CD4-positive, alpha-beta T cell treated with Interleukin-2 at 100 ng/mL for 4 hours (primary cell): ENCODE measurements at places on chromosomes 11 and 22.

DNA sequence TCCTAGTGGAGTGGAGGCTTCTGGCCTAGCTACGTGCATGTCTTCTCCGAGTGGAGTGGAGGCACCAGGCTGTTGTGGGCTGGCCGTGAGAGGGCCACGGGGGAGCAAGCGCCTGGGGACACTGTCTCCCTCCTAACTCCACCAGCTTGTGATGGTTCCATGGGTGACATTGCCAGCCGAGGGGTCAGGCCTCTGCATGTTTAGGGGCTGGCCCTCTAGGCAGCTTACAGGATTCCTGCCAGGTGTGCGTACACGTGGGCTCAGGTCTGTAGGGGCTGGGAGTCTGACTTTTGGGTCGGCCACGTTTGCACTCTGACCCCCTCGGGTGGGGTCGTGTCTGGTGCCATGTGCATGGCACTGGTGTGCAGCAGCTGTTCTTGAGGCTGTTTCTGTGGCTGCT lies 31.6 kb downstream of the TBC1D22A start:
- no peak for DNase-seq

DNA sequence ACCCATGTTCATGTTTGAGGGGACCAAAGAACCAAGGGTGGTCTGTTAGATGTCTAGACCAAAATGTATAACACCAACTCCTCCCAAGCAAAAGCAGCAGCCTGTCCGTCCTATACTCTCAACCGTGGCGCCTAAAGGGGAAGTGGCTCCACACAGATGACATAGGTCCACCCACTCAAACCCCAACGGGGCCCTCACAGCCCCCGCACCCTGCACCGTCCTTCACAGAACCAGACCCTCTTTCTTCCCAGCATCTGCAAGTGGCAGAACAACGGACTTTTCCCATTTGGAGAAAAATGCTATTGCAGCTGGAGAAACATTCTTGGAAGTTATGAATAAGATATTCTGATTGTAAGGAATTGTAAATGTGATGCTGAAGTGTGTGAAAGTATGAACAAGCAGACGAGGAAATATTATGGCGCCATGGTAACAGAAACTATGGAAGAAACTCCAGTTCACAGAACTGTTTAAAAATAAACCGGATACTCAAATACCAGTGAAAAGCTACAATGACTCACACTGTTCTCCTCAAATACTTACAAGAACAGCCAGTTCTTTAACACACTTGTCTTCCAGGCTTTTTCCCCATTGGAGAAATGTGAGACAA lies 76.5 kb upstream of the ARFGAP3 start:
- peak; percentile 49 for DNase-seq

- DNase-seq, result no peak
These were observed 82.8 kb upstream of the OR5AK2 start for GRCh38 chr11:56905936-56906335.

DNA sequence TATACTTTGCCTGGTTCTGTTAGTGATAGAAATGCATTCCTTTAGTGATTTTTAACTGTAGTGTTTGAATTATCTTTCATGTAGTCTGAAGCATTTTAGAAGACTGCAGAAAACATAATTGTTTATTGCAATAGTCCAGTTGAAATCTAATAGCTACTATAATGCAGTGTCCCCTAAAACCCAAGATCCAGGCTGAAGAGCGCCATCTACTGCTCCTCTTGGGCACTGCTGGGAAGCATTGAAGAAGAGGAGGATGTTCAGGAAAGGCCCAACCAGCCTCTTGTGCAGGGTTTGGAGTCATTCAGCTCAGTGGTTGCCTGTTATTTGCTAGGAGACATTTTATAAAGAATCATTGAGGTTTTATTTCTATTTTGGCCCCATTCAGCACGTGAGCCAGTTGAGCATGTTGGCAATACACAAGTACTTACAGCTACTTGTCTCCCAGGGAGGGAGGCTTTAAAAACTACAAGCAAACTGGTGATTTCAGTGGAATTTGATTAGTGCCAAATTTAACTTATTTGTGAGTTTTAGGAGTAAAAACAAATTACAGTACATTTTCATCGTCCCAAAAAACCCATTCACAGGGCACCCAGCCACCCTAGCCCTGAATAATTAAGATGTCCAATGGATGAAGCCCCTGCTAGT lies 74.9 kb upstream of the HORMAD2 start:
- peak; percentile 57 for DNase-seq

DNA sequence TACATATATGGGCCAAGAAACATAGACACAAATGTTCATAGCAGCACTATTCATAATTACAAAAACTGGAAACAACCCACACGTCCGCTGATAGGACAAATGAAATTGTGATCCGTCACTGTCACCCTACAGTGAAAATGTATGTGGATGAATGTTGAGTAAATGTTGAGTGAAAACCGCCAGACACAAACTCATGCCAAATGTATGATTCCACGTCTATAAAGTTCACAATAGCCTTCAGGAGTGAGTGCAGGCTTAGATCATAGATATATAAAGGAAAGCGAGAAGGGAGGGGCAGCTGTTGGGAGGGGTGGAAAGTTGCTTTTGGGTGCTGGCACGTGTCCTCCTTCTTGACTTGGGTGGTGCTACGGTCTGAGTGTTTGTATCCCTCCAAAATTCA lies 33.6 kb downstream of the DBX1 start:
- no peak for DNase-seq

DNA sequence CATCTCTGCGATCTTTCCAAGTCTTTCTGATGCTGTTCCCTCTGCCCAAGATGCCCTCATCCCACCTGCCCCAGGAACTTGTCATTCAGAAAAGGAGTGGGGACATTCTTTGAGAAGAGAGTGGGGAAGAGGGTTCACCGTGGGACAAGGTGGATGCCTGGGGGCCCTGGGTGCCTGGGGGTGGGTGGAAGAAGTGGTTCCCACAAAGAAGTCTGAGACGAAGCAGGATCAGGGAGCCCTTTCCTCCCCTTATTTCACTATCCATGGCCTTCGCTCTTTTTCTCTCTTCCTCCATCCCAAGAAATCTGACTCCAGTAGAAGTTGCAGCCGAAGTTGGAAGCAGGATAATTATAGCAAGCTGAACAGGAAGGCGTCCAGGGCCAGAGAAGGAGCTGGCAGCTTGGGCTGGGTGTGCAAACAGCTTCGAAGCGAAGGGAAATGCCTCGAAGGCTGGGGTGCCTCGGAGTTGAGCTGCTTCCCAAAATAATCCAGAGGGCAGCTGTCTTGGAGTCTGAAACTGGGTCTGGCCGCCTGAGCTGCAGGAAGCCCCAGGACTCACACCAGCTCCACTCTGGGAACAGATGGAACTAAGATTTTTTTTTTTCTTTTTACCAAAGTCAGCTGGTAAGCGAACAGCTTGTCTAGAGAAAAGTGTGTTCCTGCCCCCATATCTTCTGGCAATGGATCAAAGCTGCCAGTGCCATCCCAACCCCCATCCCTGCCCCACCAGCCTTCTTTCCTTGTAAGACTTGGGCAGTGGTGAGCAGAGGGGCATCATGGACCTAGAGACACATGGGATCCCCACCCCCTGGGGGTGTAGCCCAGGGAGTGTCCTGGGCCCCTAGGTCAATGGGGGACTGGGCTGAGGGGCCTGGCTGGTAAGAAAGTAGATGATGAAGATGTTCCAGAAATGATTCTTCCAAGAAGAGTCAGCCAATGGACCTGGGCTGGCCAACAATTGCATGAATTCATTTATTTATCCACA lies 31.5 kb downstream of the PARVG start:
- no peak for DNase-seq

- no peak for DNase-seq
These were observed 3.1 kb downstream of the C11orf86 start for GRCh38 chr11:66978229-66978628.

GRCh38 chr11:130402570-130402969 lies 25.8 kb downstream of the ADAMTS8 start:
- DNase-seq, result no peak

DNA sequence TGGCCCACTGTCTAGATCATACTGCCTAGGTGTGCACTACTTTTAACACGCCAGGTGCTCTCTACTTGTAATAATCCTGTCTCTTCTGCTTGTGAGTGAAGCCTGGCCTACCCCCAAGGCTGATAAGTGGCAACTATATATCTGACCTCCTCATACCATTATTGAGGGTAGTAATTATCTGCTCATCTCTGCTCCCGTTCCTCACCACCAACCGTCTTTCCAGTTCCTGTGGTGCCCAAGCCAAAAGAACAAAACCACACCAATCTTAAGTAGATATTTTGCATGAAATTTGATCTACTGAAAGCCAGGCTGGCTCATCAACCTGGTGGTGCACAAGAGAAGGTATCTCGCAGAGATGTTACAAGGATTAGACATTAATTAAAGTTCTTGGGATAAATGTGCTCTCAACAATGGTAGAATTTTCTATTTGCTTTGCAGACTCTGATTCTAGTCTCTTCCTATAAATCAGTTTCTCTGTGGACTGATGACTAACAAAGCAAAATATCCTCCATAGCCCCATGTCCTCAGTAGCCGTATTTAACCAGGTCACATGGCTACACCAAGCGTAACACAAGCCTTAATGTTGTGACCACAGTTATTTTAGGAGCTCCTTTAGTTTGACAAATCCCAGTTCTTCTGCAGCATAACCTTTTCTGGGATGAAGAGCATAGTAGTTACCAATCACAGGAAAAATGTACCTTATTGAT lies 267.2 kb downstream of the NTM start:
- no peak for DNase-seq

DNA sequence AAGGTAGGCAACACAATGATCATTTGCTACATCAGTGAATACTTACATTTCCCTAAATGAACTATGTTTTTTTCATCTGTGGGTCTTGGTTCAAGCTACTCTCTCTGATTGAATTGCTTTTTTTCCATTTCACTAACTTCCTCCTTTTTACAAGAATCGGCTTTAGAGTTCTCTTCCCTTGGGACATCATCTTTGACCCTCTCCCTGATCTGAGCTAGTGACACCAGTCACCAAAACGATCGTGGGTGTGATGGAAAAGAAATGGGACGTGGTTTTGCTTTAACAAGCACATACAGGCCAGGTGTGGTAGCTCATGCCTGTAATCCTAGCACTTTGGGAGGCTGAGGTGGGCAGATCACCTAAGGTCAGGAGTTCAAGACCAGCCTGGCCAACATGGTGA lies 129.9 kb downstream of the WT1 start:
- DNase-seq, result no peak

DNA sequence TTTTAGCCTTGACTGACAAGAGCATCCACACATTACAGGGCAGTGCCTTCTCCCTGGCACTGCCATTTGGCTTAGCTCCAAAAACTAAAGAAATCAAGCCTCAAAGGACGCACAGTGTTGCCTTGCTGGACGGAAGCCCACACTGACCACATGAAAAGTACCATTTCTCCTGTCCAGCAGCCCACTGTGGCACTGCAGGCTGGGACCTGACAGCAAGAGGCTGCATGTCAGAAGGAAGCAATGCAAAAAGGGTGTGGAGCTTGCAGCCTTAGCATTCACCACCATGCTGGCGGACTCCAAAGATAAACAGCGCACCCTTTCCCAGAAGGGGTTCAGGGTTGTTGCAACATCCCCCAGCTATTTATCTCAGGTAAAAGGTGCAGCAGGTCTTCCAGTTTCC lies 109.3 kb upstream of the BMAL1 start:
- no peak for DNase-seq

- no peak for DNase-seq
These were observed 19.0 kb downstream of the TENM4 start for GRCh38 chr11:79421820-79422219.

DNA sequence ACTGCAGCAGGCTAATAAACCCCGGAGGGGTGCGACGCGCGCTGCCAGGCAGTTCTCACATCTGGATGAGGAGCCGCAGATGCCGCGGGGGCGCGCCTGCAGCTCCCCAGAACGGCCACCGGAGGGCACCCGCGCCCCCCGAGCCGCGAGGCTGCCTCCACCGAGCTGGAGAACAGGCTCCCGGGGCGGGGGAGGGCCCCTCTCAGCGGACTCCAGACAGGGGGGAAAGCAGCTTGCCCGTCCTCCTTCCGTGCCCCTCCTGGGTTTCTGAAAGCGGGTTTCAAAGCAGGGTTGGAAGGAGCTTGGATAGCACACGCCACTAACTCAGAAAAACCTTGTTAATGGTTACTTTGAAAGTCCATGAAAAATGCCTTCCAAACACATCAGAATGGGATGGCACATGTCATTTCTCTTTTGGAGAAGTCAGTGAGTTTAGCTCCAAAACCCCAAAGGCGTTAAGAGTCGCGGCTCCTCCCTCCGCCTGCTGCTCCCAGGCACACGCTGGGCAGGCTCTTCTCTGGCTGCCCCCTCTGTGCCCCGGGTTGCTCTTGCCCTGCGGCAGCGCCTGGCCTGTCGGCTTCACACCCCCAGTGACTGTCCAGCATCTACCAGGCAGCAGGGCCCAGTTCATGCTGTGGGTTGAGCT lies 317.8 kb downstream of the NTM start:
- DNase-seq, result no peak

GRCh38 chr11:43997022-43997660 lies 50.6 kb upstream of the ACCSL start:
- no peak for DNase-seq

DNA sequence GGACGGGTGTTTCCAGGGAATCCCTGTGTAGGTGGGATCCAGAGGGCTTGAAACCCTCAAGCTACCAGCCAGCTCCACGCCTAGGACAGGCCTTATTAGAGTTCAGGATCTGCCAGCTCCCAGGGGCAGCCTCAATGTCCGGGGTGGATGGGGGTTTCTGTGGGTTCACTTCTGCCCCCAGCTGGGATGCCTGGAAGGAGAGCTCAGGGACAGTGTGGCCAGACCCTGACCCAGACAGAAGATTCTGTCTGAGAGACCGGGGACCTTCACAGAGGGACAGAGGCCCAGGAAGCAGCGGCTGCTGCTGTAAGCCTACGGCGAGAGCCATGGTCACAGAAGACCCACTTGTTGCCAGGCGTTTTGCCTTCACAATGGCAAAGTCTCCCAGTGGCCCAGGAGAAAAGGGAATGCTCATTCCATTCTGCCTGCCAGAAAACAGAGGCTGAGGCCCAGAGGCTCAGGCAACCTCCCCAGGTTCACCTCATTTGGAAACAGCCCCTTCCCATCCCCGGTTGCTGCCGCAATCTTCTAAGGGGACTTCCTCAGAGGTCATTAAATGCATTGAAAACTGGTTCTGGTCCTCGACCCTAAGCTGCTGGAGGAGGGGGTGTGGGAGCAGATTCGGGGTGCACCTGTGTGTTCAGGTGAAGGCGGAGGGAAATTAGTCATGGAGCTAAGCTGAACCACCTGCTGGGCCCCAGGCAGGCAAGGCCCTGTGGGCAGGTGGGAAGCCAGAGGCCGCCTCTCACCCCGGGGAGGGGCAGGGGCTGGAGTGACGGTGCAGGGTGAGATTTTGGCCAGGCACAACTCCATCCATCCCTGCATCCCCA lies 4.9 kb upstream of the KRTAP5-6 start:
- DNase-seq, result no peak

DNA sequence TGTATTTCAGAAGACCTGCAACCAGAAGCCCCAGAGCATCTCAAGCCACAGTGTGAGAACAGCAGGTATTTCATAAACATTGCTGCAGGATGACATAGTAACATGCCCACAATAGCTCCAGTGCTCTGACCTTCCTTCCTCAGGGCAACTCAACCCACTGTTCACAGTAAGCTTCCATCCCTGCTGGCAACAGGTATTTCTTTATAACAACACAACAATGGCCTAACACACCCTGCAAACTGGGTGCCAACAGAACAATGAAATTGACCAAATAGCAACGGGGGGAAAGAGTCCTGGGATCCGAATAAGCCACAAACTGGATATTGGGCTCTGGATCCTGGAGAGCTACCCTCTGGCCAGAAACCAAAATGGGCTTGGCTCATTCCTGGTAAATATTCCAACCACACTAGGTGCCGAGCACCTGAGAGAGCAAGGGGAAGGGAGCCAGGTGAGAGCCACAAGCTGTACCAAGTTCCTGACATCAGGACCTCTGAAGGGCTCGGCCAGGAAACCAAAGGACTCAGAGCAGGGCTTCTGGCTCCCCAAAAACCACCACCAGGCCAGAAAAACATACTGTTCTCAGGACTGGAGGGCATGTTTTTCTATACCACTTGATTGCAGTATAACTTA lies 99.5 kb downstream of the MICAL3 start:
- no peak for DNase-seq

GRCh38 chr11:130771708-130772107 lies 144.6 kb downstream of the SNX19 start:
- no peak for DNase-seq
